HS-5 (cell line): ENCODE measurements at places on chromosomes 16 and 17.

GRCh38 chr17:51660266-51660665, 399.9 kb downstream of the UTP18 start:
- DNase-seq, result no peak

DNA sequence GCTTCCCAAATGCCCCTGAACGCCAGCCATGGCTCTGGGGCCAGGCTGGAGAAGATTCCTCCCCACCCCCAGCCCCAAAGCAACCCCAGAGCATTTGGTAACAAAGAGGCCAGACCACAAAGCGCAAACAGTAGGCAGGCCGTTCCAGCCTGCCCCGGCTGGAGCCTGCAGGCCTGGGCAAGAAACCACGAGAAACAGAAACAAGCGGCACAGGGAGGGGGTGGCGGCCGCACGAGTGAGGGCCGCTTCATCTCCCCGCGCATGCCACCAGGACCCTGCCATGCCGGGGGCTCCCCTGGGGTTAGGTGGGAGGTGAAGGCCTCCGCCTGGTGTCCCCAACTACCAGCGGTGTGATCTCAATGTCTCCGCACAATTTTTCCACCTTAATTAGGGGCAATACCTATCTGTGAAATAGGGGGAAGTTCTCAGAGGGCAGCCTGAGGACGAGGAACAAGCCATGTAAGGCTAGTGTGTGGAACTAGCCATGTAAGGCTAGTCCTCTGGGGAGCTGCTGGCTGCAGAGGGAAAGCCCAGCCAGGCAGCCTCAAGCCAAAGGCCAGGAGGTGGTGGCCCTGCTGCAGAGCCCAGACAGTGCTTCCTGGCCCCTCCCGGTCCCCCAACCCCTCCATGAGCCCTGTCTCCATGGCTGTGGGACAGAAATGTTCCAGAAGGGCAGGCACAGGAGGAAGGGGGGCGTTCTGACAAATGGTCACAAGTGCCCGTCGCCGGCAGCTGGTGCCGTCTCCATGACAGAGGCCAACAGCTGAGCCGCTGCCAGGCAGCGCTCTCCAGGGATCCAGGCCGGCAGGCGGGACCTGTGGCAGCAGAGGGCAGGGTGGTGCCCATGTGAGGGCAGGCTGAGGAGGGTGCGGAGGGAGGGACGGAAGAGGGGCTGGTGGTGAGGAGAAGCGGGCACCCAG, 14.5 kb upstream of the MTSS2 start:
- no peak for DNase-seq

- no peak for DNase-seq
Observed at GRCh38 chr17:80025796-80026195, 9.9 kb downstream of the TBC1D16 start.

- no peak for DNase-seq
Observed at GRCh38 chr17:7684851-7685532, 2.3 kb downstream of the TP53 start.

- no peak for DNase-seq
Observed at GRCh38 chr16:19804538-19805323, 79.9 kb downstream of the GPRC5B start.

GRCh38 chr17:1752425-1753262, 9.2 kb upstream of the SERPINF1 start:
- no peak for DNase-seq

GRCh38 chr16:30996985-30997724, 12.1 kb downstream of the HSD3B7 start:
- no peak for DNase-seq

DNA sequence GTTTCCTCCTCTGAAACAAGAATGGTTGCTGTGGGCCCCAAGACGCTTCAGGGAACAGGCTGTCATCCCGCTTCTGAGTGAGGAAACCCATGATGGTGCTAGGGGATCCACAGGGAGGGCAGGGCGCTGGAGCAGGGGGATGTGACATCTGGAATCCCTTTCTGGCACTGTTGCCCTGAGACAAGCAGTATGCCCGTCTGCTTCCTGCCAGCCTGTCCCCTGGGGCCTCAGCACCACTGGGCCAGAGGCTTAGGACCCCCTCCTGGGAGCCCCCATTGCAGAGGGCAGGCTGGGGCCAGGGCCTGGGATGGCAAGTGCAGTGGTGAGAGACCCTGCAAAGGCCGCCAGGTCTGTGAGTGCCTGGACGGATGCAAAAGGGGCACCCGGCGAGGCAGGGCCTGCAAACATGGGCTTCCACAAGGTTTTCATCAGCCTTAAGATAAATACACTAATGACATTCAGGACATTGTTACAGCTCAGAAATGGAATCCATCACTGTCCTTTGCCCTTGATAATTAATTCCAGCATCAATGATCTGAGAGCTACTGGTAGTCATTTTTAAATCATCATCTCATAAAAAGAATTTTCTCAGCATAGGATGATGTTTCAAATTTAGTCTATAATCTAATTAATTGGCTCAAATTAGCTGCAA, 51.6 kb downstream of the PRMT7 start:
- DNase-seq, result no peak

DNA sequence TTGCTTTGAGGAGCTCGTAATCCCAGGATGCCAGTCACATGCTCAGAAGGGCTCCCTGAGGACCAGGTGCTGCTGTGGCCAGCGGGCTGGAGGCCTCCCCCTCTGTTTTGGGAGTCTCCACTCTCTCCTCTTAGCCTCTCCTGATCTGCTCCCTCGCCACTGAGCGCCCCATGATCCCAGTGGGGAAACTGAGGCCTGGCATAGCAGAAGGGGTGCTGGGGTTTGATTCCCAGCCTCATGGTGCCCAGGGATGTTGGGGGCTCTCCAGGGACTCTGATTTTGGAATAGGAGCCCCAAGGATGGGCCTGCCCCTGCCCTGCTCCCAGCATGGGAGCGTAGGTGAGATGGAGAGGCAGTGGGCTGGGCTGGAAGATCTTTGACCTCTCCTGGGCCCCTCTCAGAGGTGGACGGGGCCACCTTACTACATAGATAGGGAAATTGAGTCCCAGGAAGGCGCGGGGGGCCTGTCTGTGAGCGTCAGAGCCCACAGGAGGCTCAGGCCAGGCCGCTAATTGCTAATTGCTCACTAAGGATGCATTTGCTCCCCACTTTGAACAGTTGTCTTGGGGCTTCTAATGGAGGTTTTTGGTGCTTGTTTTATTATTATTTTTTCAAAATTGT, 525 bp upstream of the ADCY7 start:
- DNase-seq, result no peak

DNA sequence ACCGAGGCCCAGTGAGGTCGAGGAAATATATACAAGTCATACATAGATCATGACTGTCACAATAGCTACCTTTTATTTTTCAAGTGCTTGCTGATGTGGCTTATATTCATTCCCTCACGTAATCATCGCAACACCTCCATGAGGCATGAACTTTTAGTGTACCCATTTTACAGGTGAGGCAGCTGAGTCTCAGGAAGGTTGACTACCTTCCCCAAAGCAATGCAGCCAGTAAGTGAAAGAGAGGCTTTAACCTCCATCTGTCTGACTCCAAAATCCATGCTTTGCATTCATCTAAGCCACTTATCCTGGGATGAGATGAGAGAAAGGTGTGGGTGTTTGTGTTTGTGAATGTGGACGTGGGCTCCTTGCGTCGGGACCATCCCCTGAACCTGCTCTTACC, 30.8 kb downstream of the CALB2 start:
- no peak for DNase-seq

DNA sequence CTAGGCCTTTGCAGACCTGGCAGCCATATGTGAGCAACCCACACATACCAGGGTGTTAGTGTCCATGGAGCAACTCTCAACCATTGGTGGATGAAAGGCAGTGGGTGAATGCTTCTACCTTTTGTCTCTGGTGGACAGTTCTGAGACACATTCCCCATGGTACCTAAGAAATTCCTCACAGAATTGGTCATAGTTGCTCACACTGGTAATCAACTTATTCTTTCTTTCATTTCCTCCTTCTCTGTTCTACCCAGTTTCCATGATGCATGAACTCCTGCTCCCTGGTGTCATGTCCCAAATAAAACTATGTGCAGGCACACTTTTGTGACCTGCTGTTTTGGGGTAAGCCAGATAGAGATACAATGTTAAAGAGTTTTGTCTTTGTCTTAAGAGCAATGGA, 33.2 kb upstream of the MPHOSPH6 start:
- DNase-seq, result no peak

DNA sequence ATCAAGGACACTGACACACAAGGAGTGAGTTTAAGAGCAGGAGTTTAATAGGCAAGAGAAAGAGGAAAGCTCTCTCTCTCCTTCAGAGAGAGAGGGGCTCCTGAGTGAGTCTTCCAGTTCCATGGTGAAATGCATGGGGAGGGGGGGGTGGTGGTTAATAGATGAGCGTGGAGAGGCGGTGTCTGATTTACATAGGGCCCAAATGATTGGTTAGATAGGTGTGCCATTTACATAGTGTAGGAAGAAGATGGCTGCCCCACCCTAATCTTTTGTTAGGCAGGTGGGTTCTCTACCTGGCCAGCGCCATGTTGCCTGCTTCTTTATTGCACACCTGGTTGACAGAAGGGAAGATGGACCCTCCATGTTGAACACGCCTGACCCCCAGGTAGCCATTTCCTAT, 250.0 kb upstream of the CACNG5 start:
- no peak for DNase-seq

DNA sequence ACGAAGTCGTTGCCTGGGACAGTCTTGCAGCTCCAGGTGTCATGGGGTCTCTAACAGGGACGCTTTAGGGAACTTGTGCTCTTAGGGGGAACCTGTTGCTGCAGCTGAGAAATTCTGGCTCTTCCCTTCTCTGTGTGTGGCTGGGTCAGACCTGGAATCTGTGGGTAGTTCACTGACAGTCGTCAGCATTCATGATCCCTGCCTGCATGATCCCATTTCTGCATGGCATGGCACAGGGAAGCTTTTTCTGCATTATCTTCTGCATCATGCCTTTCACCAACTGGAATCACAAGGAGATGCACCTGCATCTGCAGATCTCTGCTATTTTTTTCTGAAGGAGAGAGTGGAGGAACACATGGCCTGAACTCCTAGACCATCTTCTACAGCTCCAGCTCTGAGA, 85.6 kb downstream of the SOX9 start:
- no peak for DNase-seq

DNA sequence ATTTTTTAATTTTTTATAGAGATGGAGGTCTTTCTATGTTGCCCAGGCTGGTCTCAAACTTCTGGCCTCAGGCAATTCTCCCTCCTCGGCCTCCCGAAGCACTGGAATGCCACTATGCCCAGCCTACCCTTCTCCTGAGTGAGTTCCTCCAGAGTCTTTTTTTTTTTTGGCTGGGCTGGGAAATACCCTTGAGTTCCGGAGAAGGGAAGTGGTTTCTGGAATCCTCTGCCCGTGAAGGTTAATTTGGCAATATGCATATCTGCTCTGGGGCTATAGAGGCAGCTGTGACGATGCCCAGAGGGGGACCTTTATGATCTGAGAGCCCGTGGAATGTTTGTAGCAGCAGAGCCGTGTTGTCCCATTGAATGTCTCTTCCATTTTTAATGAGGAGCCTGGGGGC, 217.5 kb downstream of the RBFOX1 start:
- DNase-seq, result no peak

- DNase-seq, result no peak
Observed at GRCh38 chr17:31008374-31009041, 37.7 kb downstream of the RNF135 start.

DNA sequence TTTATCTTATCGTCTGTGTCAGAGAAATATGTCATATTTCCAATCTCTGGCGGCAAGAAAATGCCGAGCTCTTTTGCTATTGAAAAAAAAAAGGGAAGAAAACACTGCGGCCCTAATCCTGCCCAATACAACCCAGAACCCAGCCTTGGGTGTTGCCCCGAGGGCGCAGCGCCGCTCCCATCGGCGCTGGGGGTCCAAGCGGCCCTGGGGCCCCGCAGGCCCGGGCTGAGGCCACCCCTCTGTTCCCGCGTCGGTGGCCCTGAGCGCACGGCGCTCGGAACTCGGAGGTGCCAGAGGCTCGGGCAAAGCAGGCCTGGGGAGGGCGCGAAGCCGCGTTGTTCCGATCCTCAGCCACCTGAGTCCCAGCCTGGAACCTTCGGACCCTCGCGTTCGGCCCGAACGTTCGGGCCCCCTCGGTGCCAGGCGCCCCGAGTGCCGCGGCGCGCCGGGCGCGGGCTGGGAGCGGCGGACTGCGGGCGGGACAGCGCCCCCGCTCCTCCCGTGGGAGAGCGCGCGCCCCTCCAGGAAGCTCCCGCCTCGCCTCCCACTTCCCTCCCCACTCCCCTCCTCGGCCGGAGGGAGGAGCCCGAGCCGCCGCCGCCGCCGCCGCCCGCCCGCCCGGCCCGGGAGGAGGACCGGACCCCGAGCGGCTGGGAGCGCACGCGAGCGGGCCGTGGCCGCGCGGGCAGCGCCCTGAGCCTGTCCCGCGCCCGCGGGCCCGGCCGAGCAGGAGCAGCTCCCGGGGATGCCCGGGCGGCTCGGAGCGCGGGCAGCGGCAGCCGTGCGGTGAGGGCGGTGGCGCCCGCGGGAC, at the start of gene CPNE2:
Gene CPNE2, plus strand, starts transcription at position 609 of the 811 bp plus-strand sequence. CDS start 18,160 bp downstream, outside the sequence.
- DNase-seq, result no peak

DNA sequence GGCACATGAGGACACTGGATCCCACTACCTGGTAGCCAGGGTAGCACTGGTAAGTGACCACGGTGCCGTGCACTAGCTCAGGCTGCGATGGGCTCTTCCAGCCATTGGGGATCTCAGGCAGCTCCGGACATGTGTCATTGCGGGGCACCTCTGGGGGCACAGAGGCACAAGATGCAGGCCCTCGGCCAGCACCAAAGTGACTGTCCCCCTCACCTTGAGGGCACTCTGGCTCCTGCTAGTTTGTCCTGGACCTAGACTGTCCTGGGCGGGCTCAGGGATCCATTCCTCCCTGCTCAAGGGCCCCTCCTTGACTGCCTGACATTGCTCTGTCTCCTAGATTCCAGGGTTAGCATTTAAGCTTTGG, 6.7 kb upstream of the PHF12 start:
- DNase-seq, result no peak

DNA sequence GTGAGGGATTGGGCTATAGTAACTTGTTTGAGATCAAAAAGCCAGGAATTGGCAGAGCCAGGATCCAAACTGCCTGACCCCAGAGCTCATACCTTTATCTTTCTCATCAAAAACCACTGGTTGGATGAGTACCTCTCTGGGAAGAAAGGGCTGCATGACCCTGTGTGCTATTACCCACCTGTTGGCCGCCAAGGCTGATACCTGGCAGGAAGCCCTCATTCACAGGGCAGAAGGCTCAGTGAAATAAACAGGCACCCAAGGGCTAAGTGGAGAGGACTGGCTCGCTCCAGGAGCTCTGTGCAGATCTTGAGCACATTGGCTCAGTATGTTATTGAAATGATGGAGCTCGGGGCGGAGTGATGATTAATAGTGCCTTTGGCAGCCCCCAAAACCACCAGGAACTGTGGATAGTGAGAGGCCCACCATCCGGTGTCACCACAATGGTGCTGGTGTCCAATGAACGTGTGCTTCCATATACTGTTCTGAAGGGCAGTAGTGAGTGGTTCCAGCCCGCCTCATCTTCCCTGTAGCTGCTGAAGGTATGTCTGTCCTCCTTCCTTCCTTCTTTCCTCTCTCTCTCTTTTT, 197.6 kb downstream of the MSI2 start:
- DNase-seq, result no peak

DNA sequence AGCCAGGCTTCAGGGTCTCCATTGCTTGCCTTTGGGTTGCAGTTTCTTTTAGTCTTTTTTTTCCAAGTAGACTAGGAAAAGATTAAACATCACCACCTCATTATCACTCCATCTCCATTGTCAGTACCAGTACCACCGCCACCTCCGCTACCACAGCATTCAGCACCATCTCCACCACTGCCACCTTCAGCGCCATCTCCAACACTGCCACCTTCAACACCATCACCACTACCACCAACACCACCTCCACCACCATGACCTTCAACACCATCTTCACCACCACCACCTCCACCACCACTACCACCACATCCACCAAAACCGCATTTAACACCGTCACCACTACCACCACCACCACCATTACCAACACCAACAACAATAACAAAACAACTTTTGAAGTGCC, 141.5 kb upstream of the MPHOSPH6 start:
- no peak for DNase-seq

- no peak for DNase-seq
Observed at GRCh38 chr16:26563018-26563417, 503.7 kb upstream of the C16orf82 start.
